NCI-H510A treated with DMSO at 0.1 percent for 48 hours (cell line): ENCODE measurements at places on chromosomes 4 and X.

- no peak for DNase-seq
Observed at GRCh38 chr4:182219411-182220056, 23.7 kb upstream of the TENM3 start.

DNA sequence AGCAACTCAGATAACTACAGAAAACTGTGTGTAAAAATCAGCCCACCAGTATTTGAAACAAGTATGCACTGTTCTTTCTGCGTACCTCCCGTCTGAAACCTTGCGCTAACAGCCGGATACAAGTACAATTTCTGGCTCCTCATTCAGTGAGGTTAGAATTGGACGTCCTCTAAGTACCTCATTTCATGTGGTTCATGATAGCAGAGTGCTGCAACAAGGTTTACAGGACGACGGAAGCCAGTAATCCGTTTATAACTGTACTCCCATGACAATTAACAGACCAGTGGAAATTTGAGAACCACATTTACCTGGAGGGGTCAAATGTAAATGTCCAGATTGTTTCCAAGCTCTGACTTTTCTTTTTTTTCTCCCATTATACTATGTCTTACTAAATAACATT lies 52.9 kb upstream of the TENM3 start:
- DNase-seq, result no peak

- DNase-seq, result no peak
Observed at GRCh38 chr4:74624351-74625151, 169.8 kb downstream of the BTC start.

DNA sequence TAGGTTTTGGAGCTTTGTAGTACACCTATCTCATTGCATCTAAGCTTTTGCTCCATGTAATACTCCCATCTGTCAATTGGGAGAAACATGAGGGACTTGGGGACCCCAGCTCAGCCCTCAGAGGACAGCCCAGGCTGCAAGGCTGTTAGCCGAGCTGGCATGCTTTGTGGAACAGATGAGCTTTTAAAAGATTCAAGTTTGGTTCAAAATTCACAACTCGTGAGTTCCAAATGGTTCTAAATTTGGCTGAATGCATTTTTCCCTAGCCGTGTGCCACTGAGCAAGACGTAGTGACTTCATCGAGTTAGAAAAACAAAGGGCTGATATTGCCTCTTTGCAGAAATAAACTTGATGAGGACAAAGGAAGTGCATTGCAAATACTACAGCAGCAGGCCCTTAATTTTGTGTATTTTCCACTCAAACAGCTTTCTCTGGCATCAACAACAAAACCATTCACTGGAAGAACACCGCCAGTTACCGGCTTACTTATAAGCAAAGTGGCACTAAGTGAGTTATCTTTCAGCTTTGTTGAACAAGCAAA lies 165.0 kb upstream of the HS3ST1 start:
- peak; percentile 23 for DNase-seq

DNA sequence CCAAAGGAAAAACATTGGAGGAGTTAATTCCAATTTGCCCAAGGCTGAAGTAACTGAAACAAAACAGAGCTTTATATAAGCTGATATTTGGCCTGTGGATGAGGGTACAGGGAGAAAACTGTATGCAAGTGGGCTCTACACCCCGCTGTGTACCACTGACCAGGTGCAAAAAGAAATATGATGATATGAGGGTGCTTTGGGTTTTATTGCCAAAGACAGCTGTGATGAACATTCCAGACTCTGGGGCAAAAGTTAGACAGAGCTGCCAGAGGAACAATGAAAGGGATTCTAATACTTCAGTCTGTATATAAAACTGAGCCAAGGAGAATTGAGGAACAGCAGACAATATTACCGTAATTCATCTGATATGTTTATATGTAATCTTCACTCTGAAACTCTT lies 117.4 kb downstream of the MID1 start:
- DNase-seq, result no peak

- DNase-seq, result no peak
Observed at GRCh38 chrX:96861218-96861617, 22.5 kb upstream of the RPA4 start.

DNA sequence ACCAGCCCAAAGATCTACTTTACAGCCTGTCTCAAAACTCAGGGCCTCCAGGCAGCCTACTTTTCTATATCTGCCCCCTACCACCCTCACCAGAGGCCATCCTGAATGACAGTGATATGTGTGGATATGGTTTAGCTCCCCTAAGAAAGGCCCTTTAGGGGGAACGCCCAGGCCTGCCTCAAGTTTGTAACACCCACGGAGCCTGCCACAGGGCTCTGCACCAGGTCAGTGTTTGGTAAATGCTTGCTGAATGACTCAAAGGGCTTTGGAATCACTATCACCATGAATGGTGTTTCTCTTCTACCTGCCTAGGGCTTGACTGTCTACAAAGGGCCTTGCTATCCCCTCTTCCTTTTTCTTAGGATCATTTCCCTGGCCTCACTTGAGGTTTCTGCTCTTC lies 11.3 kb upstream of the LONRF3 start:
- DNase-seq, result no peak

- no peak for DNase-seq
Observed at GRCh38 chrX:20059467-20060128, 57.1 kb downstream of the MAP7D2 start.

DNA sequence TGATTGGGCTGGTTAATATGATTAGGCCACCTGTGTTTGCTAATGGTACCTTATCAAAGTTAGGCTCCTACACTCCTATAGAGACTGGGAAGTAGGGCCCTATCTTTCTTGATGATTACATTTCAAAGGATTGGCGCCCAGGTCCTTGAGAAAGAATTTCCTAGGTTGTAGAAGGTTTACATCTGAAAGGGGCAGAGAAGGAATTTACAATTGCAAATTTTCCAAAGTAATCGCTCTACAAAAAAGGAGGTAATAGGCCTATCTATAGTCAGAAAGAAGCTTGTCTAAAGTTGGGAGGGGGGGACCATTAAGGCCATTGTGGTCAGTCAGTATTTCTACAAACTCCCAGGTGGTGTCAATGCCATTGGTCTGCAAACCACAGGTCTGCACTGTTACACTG lies 638.4 kb downstream of the IL1RAPL1 start:
- DNase-seq, result no peak

DNA sequence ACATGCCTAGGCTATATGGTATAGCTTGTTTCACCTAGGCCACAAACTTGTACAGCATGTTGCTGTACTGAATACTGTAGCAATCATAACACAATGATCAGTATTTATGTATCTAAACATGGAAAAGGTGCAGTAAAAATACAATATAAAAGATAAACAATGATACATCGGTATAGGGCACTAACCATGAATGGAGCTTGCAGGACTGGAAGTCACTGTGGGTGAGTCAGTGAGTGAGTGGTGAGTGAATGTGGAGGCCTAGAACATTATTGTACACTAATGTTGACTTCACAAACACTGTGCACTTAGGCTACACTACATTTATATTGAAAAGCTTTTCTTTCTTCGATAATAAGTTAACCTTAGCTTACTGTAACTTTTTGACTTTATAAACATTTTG lies 45.6 kb upstream of the ANK2 start:
- DNase-seq, result no peak
